NCI-H1105 treated with DMSO at 0.1 percent for 48 hours (cell line): ENCODE measurements at places on chromosomes 1 and 21.

DNA sequence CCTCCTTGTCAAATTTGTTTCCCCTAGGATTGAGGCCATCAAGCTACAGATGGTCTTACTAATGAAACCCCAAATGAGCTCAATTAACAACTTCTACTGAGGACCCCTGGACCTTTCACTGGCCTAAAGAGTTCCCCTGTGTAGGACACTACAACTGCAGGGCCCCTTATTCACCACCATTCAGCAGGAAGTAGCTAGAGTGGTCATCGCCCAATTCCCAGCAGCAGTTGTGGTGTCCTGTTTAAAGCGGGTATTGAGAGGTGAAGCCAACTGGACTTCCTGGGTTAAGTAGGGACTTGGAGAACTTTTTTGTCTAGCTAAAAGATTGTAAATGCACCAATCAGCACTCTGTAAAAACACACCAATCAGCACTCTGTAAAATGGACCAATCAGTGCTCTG, 1466.9 kb downstream of the KCNT2 start:
- DNase-seq: no peak

DNA sequence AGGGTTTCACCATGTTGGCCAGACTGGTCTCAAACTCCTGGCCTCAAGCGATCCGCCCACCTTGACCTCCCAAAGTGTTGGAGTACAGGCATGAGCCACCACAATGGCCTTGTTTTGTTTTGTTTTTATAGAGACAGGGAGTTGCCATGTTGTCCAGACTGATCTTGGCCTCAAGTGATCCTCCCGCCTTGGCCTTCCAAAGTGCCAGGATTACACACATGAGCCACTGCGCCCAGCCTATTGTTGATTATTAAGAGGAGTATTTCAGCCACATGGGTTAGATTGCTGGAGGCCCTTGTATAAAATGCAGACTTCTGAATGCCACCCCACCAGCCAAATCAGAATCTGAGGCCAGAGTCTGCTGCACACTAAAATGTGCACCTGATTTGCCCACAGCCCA, 57.2 kb upstream of the ANGPTL1 start:
- no peak for DNase-seq

GRCh38 chr1:154983776-154984466, 777 bp downstream of the FLAD1 start:
- no peak for DNase-seq

GRCh38 chr1:210340311-210340710, 11.6 kb downstream of the HHAT start:
- DNase-seq: no peak

DNA sequence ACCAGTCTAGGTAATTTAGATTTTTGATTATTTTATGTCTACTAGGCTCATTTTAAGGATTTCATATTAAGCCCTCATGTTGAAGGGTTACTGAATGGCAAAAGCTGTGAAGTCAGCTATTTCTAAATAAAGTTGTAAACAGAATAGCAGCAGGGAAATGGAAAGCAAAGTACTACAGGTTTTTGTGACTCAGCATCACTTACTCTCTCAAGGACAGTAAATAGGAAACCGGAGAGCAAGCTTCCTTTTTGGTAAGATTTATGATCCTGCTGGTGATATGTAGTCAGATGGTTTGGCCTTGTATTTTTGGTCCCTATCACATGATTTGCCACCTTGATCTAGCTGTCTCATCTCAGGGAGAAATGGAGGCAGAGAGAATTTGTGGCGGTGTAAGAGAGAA, 226.0 kb downstream of the RPS6KC1 start:
- DNase-seq: no peak

DNA sequence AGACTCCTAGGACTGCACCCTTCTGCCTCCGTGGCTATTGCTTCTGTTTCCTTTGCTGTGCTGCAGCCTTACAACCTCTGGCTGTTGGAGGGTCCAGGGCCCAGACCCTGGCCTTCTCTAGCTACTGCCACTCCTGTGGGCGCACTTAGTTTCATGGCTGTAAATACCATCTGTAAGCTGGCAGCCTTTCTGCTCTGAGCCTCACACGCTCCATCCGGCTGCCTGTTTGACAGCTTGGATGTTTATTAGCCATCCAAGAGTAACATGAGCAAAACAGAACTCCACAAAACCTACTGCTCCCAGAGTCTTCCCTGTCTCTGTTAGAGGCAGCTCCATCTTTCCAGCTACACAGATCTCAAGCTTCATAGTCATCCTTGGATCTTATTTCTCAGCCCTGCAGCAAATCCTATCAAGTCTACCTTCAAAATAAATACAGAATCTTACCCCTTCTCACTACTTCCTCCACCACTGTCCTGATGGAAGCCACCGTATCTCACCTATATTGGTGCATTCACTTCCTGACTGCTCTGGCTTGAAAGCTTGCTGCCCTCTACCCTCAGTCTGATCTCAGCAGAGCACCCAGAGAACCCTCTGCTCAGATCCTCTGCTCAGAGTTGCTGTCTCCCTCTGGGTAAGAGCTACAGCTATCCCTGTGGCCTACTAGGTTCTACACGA, 19.1 kb downstream of the SLC25A33 start:
- no peak for DNase-seq

DNA sequence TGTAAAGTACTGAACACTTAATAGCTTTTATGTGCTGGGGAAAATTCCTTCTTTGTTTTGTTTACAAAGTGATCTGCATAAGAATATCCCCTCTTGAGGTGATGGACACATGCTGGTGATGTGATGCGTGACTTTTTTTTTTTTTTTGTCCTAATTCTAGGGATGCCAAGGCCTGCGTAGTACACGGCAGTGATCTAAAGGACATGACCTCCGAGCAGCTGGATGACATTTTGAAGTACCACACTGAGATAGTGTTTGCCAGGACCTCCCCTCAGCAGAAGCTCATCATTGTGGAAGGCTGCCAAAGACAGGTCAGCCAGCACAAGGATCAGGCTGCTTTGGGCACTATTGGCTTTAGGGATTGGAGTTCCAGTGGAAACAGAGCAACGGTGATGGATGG, 24.7 kb downstream of the ATP1A1 start:
- no peak for DNase-seq

DNA sequence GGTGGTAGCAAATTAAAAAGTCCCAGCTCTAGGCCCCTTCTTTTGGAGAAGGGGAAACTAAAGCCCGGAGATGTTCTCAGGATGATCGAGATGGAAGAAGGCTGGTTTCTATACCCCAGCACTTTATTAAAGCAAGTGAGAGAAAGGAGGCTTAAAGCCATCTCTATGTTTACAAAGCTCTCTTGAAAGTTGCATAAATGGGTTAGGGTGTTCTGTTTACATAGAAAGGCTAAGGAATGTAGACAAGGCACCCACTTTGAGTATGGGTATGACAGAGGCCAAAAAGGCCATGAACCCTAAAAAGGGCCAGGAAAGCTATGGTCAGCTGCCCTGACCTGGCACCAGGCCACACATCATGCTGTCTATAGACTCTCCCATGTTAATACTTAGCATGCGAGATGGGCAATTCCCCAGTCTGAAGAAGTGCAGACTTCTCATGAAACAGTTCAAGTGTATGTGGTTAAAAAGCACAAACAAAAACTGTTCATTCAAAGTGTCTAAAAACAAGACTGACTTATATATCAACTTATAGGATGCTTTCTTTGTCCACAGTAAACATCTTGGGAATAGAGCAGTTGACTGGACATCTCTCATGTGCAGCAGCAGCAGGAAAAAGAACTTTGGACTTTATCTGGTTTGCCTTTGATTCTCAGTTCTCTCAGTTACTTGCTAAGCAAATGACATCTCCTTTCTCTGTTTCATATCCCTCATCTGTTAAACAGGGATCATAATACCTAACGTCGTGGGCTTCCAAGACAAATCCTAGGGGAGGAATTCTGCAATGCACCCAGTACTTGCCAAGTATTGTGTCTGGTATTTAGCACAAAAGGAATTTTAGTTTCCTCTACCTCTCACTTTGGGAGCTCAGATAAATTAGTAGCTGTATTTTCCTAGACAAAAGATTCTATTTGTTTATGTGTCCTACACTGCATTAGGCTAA, 521.6 kb downstream of the PLPP3 start:
- no peak for DNase-seq

DNA sequence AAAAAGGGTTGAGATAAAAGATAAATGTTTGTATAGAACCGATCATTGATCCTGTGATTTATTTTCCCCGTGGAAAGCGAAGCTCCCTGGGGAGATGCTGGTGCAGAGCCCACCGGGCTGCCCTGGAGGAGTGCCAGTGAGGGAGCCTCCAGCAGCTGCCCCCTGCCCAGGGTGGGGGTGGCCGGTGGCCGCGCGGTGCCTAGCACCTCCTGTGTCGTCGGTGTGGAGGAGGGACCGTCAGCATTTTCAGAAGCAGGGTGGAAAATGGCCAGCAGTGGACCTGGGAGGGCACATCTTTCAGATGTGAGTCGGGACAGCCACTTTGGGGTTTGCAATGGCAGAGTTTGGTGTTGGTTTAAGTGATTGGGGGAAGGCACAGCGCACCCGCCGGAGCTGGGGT, 164.0 kb downstream of the PRDM16 start:
- no peak for DNase-seq

GRCh38 chr1:78834201-78834741, 172.3 kb downstream of the ADGRL4 start:
- DNase-seq: no peak

- no peak for DNase-seq
These were observed 40.4 kb downstream of the UBR4 start for GRCh38 chr1:19169642-19170041.

DNA sequence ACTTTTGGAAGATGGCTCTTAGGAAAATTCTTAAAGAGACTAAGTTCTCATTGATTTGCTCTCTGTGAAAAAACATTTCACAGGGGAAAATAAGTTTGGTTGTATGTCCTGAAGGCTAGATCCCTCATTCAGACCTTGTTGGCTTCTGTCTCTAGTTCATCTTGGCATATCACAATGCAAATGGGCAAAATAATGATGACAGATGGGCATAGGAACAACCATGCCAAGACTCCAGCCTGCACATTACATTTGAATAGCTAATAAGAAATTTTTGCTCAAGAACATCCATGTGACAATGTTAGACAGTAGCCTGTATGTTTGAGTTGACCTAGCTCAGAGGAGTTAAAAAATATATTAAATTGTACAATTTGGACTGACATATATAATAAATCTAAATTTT, 292.9 kb downstream of the PLA2G4A start:
- DNase-seq: no peak

DNA sequence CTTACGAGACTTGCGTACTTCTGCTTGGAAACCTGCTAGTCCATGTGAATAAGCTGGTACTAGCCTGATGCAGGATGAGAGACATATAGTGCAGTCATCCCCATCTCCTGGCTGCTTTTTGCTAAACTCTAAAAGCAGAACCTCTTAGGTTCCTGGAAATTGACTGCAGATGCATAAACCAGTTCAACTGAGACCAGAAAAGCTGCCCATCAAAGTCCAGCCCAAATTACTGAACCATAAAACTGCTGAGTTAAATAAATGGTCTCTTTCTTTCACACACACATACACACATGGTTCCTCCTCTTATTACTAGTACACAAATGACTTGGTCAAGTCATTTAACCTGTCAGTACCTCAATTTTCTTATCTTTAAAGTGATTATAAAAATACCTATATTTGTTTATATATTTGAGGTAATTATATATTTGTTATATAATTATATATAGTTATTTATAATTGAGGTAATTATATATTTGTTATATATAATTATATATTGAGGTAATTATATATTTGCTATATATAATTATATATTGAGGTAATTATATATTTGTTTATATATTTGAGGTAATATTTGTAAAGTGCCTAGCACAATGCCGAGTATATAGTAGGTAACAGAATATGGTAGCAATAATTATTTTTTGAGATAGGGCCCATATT, 25.2 kb upstream of the RABGAP1L start:
- peak; percentile 77 for DNase-seq

DNA sequence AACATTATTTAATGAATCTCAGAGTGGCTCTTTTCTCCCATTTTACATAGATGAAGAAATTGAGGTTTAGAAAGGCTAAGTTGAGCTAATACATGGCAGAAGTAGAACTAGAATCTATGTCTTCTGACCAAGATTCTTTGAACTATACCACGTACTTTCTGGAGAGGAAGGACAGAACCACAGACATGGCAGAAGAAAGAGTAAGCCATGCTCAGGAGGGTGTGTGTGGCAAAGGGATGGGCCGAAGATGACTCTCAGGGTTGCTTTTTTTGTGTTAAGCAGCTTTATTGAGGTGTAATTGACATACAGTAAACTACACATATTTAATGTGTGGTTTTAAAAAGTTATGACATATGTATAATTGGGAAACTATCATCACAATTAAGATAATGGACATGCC, 69.5 kb downstream of the PEX14 start:
- no peak for DNase-seq

DNA sequence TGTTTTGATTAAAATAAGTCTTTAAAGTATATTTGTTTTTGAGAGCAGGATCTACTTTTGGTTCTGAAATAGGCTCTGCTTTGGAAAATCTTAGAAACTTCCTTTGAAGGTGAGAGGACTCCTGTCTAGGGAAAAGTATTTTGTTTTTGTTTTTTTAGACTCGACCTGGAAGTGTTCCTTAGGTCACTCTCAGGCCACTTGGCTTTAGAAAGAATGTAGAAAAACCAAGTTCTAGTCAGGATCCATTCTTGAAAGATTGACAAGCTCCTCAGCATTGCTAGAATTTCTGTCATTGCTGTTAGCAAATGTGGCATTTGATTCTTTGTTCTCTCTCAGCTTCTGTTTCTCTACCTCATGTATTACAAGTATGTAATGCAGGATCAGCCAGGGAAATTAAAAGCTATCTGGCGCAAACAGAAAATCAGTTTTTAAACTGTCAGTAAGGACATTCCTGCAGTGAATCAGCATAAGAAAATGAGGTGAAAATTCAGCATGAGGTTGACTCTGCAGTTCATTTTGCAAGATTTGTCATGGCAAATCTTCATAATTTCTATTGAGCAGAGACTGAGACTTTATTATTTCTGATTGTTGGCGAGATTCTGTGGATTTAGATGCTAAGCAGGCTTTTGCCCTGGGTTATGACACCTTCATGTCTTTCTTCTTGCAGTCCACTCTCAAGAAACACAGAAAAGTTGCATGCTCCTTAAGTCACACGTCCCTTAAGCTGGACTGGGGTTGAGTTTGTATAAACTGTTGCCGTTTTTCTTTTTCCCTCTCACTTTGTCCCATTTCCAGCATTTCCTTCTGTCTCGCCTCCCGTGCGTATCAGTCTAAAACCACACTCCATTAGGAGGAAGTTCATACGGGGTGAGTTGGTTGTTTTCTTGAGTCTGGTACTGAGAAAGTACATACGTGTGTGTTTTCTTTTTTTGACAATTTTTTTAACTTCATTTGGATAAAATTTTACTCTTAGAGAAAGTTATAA, 12.6 kb downstream of the NTPCR start:
- no peak for DNase-seq
